H4 (cell line): ENCODE measurements at places on chromosomes 6 and 20. TPM values are rescaled to one million over a fixed set of nuclear protein-coding genes. Genes with fewer than 3 reads are reported as not detected.

CNPY3 gene
- 34.0 and 50.6 TPM in 2 replicates for total RNA-seq

DNA sequence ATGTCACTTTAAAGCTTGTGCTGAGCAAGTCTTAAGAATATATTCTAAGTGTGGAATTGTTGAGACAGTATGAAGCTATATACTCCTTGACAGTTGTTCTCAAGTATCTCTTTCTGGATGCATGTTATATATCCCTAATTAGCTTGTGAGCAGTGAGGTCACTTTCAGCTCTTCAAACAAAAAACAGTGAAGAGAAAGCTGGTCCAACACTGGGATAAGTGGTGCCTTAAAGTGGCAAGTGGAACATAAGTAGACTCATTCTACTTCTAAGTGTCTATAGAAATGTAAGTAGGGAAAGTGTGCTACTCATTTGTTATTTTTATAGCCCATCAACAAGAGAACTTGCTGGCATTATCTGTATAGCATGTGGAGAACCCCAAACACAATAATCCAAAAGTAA lies 133.1 kb upstream of the BACH2 start:
- no peak for DNase-seq

DNA sequence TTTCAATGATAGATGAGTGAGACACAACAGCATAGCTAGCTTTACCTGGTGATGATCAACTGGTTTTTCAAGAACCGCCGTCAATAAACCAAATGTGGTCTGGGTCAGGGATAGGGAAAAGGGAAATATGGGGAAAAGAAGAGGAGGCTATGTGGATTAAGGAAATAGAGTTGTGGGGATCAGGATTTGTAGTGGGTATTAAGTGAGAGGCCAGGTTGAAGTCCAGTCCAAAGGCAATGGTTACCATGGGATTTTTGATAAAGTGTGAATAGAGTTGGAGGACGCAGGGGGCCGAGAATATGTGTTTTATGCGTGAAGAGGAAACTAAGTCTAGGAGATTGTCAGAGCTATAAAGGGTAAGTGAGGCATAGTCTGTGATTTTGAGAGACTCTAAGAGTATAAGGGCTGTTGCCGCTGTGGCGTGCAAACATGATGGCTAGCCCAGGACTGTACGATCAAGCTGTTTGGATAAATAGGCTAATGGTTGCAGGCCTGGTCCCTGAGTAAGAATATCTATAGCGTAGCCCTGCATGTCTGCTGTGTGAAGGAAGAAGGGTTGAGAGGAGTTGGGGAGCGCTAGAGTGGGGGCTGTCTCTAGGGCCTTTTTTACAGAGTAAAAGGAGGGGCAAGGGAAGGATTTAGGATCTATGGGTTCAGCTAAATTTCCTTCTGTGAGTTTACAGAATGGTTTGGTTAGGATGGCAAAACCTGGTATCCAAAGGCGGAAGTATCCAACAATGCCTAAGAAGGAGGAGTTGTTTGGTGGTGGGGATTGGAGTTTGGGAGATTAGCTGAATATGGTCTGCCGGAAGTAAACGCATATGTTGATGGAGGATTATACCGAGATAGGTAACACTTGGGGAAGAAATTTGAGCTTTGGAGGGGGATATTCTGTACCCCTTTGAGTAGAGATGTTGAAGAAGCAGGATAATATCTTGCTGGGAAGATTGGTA lies 749.7 kb upstream of the ADGRB3 start:
- DNase-seq: no peak

ELOVL4 gene
- total RNA-seq: 2.9 and 4.5 TPM in 2 replicates

DNA sequence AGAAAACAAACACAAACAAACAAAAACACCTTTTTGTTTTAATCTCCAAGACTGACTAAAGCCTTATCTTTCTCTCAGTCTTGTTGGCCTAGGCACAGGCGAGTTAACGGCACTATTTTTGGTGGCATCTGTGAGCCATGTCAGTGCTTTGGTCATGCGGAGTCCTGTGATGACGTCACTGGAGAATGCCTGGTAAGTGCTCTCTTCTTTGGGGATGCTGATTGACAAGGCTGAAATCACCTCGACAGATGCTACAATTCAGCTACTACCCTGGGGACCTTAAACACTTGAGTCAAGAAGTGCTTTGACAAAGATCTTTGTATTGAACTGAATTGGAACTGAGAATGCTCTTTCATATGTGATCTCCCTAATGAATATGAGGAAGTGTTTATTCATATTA lies 384.1 kb downstream of the LAMA2 start:
- no peak for DNase-seq

DNA sequence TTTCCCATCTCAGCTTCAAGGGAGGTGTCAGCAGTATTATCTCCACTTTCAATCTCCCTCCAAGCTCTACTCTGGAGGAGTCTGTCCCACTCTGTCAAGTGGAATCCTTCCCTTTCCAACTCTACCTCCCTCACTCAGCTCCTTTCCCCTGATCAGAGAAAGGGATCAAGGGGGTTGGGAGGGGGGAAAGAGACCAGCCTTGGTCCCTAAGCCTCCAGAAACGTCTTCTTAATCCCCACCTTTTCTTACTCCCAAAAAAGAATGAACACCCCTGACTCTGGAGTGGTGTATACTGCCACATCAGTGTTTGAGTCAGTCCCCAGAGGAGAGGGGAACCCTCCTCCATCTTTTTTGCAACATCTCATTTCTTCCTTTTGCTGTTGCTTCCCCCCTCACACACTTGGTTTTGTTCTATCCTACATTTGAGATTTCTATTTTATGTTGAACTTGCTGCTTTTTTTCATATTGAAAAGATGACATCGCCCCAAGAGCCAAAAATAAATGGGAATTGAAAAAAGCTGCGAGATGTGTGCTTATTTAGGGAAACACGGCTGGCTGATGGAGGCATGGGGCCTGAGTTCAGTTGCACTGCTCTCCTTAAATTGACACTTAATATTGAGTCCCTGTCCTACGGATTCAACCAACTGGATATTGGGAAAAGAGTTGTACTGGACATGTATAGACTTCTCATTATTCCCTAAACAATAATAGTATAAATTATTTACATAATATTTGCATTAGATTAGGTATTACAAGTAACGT lies 4.9 kb downstream of the TUBB start:
- DNase-seq: no peak

- no peak for DNase-seq
These were observed 336.8 kb upstream of the MANEA start for GRCh38 chr6:95240514-95240913.

DNA sequence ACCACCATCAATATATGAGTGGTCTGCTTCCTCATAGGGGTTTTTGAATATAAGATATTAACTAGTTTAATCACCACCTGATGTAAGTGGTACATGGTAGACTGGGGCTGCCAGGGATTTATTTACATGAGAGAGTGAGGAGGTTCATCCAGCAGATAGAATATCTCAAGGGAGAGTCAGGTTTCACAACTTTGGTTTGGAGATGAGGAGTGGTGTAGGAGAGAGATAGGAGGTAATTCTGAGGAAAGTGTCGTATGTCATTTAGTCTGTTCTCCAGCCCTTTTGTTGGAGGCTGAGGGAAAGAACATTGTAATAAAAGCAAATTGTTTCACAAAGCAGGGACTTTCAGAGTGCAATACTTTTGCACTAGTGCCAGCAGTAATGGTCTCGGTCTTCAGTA lies 16.8 kb downstream of the L3MBTL3 start:
- DNase-seq: no peak

GRCh38 chr6:51001399-51001798 lies 182.7 kb downstream of the TFAP2B start:
- DNase-seq: no peak

- DNase-seq: peak; percentile 36
These were observed 33.7 kb upstream of the IYD start for GRCh38 chr6:150334790-150335783.

DNA sequence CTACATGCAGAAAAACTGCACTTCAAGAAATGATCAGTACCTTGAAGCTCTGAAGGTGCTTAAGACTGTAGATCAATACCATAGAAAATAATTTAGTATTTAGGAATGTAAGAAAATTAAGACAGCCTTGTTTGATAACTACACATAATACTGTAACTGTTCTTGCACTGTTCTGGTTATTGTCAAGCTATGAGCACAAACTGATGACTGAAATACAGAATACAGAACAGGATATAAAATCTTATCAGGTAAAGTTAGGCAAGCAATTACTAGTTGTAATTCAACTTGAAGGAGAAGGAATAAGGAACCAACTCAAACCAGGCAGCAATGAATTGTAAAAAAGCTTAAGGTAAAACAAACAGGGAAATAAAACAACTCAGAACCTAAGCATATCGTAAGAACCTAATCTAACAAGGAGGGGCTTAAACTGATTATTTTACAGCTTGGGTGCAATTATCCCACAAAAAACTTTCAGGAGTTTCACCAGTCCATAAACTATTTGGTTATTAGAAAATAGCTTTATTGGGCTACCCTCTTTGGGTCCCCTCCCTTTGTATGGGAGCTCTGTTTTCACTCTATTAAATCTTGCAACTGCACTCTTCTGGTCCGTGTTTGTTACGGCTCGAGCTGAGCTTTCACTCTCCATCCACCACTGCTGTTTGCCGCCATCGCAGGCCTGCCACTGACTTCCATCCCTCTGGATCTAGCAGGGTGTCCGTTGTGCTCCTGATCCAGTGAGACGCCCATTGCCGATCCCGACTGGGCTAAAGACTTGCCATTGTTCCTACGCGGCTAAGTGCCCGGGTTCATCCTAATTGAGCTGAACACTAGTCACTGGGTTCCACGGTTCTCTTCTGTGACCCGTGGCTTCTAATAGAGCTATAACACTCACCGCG lies 97.7 kb downstream of the ATG5 start:
- no peak for DNase-seq

CRYBG1 gene
- total RNA-seq: 10.2 and 10.4 TPM in 2 replicates

- no peak for DNase-seq
These were observed 42.0 kb upstream of the TMEM244 start for GRCh38 chr6:129903082-129903481.

EPHA7 gene
- total RNA-seq: 1.7 and 5.6 TPM in 2 replicates

- no peak for DNase-seq
These were observed 12.5 kb downstream of the RPS6KA2 start for GRCh38 chr6:166614589-166614988.
